Left forelimb (tissue), 1 donor: ENCODE measurements at places on chromosomes 11 and 22.

DNA sequence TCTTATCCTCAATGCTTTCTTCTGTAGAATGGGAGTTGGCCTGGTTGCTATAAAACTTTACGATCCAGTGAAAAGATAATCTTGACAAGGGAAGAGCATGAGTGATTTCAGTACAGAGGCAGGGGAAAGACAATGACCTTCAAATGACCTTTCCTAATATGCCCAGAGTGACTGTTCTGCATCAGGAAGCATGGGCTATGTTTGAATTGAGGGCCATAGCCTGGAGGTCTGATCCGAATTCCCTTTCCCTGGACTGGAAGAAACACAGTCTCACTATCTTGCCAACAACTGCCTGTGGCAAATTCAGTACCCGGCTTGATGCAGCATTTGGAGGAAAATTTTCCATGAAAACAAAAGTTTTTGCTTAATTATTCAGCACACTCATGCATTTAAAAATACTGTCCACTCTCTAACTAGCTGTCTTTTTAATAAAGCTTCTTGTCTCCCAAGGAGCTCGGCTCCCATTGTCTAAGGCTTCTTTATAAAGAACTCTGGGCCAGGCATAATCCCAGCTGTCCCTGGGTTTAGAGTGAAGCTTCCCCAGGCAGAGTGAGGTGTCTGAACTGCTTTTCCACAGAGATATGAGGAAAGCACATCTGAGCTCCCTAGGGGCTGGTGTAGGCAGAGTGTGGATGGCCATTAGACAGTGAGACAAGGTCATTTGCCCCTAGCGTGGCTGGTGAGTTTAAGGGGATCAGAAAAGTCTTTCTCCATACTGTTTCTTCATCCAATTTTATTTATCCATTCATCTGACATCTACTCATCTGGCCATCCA lies 132.7 kb upstream of the CADM1 start:
- DNase-seq, result no peak

DNA sequence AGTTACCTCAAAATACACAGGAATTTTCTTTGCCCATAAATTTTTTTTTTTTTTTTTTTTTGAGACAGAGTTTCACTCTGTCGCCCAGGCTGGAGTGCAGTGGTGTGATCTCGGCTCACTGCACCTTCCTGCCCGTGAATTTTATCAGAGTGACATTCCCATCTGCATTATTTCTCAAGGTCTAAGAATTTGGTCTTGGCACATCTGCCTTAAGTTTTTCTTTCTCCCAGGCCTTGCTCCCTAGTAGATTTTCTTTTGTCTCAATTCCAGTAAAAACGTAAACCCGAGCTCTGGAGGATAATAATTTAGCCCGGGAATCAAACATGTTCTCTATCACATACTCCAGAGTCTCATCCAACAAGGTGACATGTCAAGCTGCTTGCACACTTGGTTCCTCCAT lies 12.4 kb downstream of the TRIM6 start:
- DNase-seq, result no peak

- DNase-seq, result no peak
Measured at GRCh38 chr22:45099961-45100360, 63.8 kb upstream of the NUP50 start.

DNA sequence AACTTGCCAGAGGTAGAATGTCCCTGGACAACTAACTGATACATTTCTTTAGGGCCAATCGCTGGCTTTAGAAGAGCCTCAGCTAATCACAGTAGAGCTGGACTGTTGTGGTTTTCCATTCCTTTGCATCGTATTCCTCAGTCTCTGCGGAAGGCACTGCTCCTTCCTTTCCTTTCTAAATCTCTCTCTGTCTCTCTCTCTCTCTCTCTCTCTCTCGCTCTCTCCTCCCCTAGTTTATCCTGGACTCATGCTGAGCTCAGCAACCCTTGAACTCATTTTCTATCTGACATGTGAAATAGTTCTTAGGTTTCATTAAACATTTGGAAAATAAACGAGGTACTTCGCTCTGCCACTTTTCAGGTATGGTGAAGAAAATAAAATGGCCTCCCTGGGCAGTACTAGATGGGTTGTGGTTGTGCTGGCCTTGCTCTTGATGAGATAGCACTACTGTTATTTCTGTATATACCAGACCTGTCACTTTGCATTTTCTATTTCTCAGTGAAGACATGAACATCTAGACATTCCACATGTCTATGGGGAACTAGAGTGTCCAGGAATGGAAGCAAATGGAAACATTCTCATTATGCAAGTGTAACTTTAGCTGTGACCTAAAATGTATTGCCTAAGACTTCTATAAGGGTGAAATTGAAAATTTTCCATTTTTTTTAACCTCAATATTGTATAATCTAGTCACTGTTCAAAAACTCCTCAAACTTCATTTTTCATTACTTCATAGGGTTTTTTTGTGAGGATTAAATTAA lies 12.0 kb upstream of the SESN3 start:
- DNase-seq, result no peak

DNA sequence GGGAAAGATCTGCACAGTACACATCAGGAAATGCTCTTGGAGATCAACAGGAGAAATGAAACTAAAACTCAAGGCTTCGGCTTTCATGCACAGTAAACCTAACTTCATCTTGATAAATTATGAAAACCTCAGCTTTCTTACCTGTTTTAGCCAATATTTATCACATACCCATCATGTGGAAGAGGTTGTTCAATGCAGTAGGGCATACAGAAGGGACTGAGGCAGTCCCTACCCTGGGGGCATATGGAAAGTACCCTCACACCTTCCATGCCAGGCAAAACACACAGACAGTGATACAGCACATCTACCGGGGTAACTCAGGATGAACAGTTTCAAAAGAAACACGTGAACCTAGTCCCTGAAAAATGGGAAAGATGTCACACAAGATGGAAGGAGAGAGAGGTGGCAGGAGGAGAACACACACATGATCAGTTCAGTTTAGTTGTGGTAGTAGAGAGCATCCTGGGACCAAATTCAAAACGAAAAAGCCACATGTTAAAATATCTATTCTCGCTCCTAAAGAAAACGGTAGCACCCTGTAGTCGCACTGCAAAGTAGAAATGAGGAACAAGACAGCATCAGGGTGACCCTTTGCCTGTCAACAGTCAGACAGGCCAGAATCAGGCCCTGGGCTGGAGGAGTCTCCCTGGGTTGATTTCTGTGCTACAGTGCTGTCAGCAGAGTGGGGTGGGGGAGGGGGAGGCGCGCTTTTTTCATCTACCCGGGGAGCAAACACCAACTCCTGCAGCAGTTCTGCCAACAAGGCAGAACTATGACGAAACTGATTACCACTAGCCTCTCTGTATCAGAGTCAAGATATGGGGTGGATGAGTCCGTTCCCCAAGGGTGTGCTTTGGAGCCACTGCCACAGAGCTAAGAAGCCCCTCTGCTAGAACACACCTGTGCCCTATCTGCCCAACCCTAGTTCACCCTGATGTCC lies 1.3 kb downstream of the HIRA start:
- DNase-seq, result no peak

- DNase-seq, result no peak
Measured at GRCh38 chr11:95803973-95804372, 13.7 kb downstream of the CEP57 start.
